ENCODE measurements at places on chromosomes 7 and 10. TPM values are rescaled to one million over a fixed set of nuclear protein-coding genes. Genes with fewer than 3 reads are reported as not detected.

GRID2IP gene
- total RNA-seq = 0.14 TPM

DNA sequence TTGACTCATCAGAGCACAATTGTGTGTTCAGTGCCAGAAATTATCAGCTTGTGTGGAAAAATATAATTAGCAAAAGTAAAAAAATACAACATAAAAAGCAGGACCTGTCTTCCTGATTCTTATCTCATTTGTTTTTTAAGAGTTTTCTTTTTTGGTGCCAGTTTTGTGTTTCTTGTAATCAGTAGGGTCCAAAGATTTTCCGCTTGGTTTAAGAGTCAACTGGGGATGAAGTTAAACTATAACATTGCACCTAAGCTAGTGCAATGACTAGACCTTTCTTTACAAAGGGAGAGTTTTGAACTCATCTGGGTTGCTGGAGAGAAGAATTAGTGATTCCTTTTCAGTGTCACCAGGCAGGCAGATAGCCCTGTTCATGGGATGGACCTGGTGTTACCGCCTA, 113.4 kb downstream of the PLPP4 start:
- DNase-seq = no peak

ITGB8 gene
- total RNA-seq = 12.3 TPM

GRCh38 chr10:91251430-91252056, 31.1 kb downstream of the PCGF5 start:
- DNase-seq = peak; percentile 9

DNA sequence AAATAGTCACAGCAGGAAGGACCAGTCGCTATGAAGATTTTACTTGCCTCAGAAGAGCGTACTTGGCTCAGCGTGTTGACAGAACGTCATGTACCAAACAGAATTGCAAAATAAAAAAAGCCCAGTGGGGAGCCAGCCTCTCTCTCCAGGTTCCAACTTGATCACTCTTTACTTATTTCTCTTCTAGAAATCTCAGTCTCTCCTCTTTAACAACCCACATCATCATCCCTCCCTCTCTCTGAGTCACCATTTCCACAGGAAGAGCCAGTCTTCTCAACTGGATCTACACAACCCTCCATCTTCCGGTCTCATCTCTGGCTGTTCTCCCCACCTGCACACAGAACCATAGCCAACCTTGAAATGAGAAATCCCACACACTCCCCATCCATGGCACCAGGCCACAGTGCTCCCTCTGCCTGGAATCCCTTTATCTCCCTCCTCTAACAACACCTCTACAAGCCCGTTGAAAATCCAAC, 718.3 kb downstream of the GRID1 start:
- DNase-seq = peak; percentile 20

MCM7 gene
- 234 TPM for total RNA-seq

DNA sequence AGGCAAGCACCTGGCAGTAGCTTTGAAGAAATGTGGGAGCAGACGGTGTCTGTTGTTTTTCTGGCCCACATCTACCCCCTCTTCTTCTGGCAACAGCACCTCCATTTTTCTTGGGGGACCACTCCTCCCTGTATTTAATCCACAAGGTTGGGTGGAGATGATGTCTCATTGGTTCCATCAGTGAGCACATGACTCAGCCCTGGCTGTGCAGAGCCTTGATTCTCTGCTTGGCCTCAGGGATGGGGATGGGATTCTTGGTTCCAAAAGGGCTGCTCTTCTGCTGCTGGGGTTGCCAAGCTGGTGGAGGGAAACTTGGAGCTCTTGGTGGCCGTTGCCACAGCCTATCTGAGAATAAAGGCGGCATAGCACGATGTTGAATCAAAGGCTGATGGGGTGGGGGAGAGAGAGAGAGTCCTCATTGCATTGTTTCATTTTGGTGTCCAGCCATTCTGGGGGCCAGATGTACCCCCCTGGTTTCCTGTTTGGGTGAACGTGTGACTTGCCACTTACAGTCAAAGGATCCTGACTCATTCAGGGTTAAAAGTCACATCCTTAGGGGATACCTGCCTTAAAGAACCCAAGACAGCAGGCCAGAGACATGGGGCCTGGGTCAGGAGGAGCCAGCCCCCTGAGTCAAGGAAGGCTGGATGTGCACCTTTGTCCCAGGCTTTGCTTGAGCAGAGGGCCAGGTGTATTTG, 25.9 kb downstream of the GRK5 start:
- DNase-seq = no peak

OR2A5 gene
- total RNA-seq = not detected

DNA sequence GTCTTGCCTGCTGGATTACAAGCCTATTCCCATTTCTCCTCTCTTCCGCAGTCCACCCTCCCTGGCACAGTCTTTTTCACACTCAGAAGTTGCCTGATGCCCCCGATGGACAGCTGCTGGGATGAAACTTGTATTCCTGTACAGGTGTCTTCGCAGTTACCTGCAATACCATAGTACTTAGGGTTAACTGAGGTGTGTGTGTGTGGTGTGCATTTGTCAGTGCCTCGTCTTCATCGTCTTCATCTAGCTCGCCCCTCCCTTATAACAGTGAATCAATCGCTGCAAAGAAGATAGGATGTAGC, 11.0 kb downstream of the NXPH1 start:
- no peak for DNase-seq

RPEL1 gene
- total RNA-seq = not detected

DNA sequence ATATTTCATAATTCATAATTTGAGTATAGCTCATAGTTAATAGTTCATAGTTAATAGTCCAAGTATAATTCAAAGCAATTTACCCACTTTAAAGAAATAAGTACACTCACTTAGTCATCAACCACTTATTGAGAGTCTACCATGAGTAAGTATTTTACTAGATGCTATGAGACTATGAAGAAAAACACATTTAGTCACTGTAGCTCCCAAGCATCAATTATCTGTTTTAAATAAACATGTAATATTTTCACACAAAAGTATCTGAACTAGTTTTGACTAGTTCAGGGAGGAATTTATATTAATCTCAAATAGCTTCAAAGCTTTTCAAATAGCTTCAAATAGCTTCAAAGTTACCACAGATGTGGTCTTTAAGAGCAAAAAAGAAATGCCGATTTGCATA, 119.2 kb downstream of the ANK3 start:
- DNase-seq = peak; percentile 55

GRCh38 chr10:66927251-66927935, 1.6 kb downstream of the LRRTM3 start:
- no peak for DNase-seq

TMEM270 gene
- total RNA-seq = not detected

DNA sequence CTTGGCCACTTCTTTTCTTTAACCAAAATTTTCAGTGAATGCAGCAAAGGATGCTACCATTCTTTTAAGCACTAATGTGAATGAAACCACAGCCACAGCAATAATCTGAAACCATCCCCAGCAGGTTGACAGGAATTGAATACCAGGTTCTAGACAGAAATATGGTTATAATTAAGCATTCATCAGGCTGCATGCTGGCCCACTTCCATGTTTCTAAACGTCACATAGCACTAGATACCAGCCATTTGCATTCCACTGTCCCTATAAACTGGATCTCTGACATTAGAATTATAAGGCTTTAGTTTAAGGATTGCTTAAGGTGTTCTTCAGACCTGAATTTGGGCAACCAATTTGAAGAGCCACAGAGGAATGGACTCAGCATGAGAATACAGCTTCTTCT, 340.8 kb upstream of the KLF6 start:
- no peak for DNase-seq

DNA sequence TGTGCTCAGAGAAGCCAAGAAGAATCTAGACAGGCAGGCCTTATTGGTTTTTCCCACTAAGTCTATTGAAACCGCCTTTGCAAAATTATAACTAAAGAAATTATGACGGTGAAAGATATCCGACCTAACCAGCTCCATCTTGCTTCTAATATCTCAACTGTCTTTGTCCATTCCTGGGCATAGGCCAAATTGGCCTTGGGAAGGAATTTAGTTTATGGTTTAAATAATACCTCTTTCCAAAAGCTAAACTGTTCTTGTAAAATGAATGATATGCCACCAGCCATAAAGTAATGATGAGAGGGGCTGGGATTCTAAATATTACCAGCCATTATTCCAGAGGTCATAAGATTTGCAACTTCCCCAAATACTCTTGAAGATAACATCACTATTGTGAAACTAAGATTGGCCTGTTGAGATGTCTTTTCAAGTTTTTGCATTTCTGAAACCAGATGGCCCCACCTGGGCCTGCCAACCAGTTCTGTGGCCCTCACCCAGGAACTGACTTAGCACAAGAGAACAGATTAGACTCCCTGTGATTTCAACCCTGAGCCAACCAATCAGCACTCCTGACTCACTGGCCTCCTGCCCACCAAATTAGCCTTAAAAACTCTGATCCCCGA, 41.2 kb upstream of the SLC35G1 start:
- no peak for DNase-seq

PRKAR2B gene
- total RNA-seq = not detected

PAX4 gene
- not detected for total RNA-seq

DNA sequence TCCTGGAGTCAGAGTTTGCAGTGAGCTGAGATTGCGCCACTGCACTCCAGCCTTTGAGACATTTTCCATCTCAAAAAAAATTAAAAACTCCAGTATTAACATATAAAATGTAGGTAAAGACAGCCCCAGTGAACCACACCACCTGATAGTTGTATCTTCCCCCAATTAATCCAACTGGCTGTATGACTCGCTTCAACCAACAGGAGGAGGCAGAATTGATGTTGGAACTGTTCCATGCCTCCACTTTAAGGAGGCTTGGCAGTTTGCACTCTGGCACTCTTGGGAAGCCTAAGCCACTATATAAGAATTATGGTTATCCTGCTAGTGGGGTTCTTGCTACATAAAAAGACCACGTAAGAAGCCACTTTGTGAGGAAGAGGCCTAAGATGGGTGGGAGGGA, 72.7 kb downstream of the STK17A start:
- DNase-seq = no peak

GRCh38 chr10:74083304-74083703, 67.3 kb downstream of the AP3M1 start:
- no peak for DNase-seq

DNA sequence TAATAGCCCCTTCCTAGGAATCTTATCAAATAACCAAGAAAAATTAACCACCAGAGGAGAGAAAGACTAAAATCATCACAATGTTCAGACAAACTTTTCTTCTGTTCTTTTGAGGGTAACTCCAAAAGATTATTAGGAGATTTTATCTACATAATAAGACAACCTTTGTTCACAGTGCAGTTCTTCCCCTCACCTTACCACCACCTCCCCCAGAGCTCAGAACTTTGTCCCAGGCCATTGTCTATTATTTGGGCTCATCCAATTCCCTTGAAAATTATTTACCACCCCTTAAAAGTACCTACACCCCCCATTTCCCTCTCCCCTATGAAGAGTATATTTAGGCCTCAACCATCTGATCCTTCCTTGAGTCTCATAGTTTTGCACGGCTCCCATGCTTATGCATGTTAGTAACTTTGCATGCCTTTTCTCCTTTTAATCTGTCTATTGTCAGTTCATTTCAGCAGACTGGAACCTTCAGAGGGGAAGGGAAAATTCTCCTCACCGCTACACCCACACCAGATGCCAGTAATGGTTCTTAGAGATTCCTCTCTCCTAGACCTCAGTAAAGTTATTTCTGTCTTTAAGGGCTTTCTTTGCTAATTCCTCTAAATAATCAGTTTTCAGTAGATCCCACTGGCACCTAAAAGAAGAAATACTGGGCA, 234.9 kb downstream of the SKIDA1 start:
- DNase-seq = no peak

CASTOR2 gene
- 4.7 TPM for total RNA-seq

- DNase-seq = no peak
These were observed 130.6 kb downstream of the PLXDC2 start for GRCh38 chr10:19946791-19947190.

DNA sequence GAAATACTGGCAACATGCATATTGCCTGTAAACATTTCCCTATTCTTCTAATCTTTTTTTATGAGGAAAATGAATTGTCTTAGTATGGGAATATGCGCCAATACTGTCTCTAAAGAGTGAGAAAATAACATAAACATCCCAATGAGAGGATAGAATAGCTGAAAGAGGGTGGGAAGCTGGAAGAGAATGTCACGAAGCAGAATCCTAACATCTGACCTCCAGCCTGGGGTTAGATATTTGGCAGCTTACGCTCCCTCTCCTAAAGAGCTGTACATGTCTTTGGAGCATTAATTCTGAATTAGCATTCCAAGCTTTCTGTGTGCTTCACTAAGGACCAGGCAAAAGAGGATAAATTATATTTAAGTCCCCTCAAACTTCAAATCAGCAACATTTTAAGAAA, 31.6 kb upstream of the SLC16A12 start:
- no peak for DNase-seq

Measured in foreskin keratinocyte (primary cell).